Stimulated activated CD4-positive, alpha-beta T cell treated with anti-CD3 and anti-CD28 coated beads, Interleukin-1b, Interleukin-23, amount 100 ng/mL, for 1 hour (primary cell): ENCODE measurements at places on chromosomes 4 and X.

DNA sequence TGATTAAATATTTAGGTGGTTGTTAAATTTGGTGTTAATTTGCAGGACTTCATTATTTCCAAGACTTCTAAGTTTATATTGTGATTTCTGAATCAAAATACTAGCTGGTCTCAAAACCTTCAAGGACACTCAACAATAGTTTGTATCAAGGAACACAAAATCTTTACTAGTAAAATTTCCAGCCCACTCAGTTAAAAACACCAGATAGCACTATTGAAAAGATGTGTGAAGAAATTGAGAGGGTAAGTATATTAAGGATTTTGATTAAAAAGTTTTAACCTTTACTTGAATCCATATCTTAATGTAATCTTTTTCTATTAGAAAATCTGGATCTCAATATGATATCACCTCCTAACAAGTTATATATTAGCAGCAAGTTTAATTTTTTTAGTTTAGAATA is 89.3 kb upstream of the UGT8 start:
- DNase-seq: no peak

- DNase-seq: no peak
Measured at GRCh38 chr4:125062115-125063050, 252.4 kb upstream of the FAT4 start.

- no peak for DNase-seq
Measured at GRCh38 chr4:27908356-27908755, 1047.7 kb downstream of the STIM2 start.

DNA sequence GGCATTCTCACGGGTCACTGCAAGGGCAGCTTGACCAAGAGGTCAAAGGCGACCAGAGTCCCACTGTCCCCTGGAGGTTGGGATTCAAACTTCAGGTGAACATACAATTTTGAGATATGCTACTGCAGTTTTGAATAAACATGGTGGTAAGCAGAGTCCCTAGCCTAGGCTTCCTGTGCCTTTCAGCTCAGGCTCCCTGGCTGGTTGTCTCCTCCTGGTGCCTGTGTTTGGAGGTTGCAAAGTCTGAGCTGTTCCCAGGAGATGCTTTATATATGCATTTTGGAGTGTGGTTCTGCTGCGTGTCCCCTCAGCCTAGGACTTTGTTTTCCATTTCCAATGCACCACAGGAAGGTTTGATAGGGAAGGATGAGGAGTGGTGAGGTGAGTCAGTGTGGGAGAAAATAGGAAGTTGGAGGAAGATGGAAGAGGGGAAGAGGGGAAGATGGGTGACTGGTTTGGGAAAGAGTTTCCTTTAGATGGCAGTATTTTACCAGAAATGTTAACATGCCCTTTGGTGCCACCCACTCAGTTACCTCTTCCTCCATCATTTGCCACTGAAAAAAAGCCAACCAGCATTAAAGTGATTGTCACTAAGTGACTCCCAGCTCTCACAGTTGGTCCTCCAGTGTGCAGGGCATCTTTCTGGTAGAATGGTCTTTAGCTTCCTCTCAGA is 211.7 kb upstream of the AGTR2 start:
- no peak for DNase-seq

- no peak for DNase-seq
Measured at GRCh38 chrX:119648421-119648775, 42.2 kb upstream of the NKRF start.

GRCh38 chr4:163776957-163777356 is 282.5 kb downstream of the TMA16 start:
- no peak for DNase-seq

- DNase-seq: no peak
Measured at GRCh38 chr4:155975511-155975910, 21.8 kb upstream of the CTSO start.
